ENCODE measurements at places on chromosomes 11 and 22. TPM values are rescaled to one million over a fixed set of nuclear protein-coding genes. Genes with fewer than 3 reads are reported as not detected.

USP2 gene
- total RNA-seq: 4.3 TPM

XKR3 gene
- not detected for total RNA-seq

CREB3L1 gene
- 0.37 TPM for total RNA-seq

DERL3 gene
- 1.1 TPM for total RNA-seq

DNA sequence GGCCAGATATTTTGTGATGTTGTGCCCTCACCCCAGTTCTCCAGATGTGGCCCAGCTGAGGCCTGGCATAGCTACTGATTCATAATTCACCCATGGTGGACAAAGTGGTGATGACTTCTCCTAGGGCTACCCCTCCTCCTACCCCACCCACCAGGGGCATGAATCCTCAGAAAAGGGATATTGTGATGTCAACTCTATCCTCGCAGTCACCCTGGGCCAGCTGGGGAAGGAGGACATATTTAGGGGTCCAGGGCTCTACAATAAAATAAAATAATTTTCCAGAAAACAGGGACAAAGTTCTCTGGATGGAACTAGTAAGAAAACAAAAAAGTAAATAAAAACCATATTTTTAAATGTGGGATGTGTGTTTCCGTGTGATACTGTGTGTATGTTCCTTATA, at the start of gene UBQLNL:
Gene UBQLNL (minus strand): TSS at position 101 of the 400 bp plus-strand sequence. CDS start 258 bp downstream, outside the sequence.
- DNase-seq: no peak

DNA sequence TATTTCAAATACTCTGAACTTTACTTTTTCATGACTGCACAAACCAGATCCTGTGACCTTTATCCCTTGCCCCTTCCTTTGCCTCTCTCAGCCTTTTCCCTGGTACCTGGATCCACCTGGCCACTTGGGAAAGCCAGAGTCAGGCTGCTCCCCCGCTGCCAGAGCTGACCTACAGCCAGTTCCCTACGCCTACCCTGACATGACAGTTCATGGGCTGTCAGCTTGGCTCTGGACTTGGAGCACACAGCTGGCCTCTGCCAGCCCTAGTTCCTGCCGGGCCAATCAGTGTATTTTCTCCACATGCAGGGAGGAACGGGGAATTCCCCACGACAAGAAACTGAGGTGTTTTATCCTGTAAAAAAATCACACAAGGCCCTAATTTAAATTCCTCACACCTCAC, 382.6 kb downstream of the INSC start:
- peak; percentile 78 for DNase-seq

DNA sequence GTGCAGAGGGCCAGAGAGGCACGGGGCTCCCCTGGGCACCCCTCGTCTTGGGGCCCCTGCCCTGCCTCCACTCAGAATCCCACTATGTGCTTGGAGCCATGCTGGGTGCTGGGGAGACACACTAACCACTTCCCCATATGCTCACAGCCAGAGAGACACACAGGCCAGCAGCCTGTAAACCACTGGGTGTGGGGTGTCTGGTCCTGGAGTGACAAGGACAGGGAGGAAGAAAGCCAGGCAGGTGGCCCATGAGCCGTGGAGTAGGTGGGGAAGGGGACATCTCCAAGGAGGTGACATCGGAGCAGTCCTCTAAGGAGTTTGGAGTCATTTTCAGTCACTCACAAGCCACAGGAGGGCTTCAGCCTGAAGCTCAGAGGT, 58.9 kb downstream of the CDKN1C start:
- DNase-seq: no peak

DNA sequence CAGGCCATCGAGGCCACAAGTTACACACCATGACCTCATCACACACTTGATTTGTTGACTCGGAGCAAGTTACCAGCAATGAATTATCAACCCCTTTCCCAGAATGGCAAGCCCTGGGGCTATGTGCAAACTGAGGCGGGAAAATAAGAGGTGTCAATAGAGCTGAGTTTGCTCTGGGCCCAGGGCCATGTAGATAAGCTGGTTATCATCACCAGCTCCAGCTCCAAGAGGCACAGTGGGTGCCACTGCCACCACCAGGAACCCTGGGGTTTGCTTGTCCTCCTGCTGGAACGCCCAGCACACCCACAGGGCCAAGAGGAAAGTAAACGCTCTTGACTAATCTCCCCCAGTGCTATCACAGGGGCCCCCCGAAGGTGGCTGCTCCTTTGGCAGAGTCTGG, 13.0 kb upstream of the VPS37C start:
- no peak for DNase-seq

- DNase-seq: no peak
These were observed 35.6 kb downstream of the MARK2 start for GRCh38 chr11:63874511-63874910.

- no peak for DNase-seq
These were observed 9.6 kb downstream of the SULT4A1 start for GRCh38 chr22:43852573-43853327.

DNA sequence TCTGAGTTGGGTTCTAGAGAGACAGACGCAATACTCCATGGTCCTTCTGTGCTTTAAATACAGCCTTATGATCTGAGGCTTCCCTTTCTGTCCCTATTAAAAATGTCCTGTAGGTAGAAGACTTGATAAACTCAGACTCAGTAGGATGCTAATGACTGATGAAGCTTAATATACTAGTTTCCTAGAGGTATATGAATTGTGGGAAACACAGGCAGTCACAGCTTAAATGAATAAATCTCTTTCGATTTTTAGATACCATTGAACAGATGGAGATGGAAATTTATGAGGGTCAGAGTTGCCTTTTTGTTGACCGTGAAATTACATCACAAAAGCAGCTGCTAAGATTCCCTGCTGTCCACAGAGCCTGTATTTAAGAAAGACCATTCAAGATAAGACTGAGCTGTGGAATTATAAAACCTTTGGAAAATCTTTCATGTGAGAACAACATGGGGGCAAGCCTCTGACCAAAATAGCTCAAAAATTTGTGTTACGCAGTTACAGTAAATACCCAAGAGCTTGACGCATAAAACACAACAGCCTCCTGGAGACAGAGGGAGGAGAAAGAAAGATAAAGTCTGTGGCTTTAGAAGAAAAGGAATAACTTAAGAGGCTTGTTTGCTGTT, 172.3 kb downstream of the AASDHPPT start:
- no peak for DNase-seq

- DNase-seq: no peak
These were observed 1075.0 kb downstream of the BRD1 start for GRCh38 chr22:48752451-48753380.

- no peak for DNase-seq
These were observed 44.0 kb upstream of the CSNK2A3 start for GRCh38 chr11:11397036-11397415.
